ENCODE measurements at places on chromosomes 3 and 15.

DNA sequence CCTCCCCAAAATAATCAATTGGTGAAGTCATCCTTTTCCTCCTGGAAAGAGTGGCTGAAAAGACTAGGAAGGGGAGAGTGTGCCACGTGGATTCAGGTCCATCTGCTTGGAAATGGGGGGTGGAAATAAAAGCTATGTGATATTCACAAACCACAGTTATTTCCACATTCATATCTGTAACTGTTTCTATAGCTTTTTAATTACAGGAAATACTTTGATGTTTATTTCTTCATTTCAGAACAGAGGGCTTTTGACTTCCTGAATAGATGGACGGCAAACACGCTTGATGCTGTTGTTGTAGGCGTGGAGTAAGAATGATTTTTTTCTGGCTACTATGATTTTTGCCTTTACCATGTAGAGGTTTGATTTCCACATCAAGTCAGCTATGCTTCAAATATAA, 10.1 kb downstream of the AADACL2 start:
- DNase-seq = no peak

DNA sequence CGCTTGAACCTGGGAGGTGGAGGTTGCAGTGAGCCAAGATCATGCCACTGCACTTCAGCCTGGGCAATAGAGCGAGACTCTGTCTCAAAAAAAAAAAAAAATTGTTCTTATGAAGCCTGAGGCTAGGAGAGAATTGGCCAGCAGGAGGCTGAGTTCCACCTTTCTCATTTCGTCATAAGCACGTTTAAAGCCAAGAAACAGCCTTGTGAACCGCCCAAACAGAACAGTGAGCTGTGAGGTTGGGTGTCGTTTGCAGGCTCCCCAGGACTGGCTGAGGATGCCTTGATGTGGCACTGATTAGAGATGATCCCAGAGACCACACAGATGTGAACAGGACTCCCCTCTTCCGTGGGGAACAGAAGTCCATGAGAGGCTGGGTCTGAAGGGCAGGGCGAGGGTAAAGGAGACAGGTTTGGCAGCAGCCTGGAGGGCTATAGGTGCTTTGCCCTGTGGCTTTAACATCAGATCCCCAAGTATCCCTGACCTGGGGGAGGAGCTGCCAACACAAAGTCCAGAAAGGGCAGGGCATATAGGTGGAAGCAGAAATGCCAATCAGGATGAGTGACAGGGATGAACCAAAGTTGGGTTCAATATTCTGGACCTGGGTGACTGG, 52.9 kb downstream of the CLEC3B start:
- no peak for DNase-seq

DNA sequence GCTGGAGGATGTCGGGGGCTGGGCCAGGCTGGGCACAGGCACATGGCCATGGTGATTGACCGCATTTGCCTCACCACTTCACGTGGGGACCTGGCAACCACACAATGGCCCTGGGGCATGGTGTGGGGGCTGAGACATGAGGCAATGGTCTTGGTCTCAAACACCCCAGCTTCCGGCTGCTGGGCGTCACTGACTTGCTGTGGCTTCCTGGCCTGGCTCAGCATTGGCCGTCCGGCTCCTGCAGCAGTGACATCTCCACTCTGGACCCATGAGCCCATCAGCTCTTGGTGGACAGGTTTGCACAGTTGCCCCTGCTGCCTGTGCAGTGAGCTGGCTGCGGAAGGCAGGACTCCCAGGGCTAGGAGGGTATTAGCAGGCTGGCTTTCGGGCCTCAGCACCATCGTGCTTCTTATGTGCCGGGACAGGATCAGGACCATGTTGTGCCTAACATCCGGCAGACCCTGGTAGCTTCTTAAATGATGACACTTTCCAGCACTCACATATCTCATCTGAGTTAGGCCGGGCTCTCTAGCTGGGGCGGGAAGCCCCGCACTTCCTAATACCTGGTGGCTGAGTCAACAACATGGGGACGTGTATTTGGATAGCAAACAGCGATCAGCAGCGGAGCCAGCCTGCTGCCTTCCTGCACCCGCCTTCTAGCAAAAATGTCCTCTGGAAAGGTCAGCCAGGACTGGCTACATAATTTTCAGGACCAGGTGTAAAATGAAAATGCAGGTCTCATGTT, 34.1 kb downstream of the ZNF710 start:
- DNase-seq = no peak

GRCh38 chr3:190624282-190624681, 110.4 kb downstream of the IL1RAP start:
- DNase-seq = no peak

DNA sequence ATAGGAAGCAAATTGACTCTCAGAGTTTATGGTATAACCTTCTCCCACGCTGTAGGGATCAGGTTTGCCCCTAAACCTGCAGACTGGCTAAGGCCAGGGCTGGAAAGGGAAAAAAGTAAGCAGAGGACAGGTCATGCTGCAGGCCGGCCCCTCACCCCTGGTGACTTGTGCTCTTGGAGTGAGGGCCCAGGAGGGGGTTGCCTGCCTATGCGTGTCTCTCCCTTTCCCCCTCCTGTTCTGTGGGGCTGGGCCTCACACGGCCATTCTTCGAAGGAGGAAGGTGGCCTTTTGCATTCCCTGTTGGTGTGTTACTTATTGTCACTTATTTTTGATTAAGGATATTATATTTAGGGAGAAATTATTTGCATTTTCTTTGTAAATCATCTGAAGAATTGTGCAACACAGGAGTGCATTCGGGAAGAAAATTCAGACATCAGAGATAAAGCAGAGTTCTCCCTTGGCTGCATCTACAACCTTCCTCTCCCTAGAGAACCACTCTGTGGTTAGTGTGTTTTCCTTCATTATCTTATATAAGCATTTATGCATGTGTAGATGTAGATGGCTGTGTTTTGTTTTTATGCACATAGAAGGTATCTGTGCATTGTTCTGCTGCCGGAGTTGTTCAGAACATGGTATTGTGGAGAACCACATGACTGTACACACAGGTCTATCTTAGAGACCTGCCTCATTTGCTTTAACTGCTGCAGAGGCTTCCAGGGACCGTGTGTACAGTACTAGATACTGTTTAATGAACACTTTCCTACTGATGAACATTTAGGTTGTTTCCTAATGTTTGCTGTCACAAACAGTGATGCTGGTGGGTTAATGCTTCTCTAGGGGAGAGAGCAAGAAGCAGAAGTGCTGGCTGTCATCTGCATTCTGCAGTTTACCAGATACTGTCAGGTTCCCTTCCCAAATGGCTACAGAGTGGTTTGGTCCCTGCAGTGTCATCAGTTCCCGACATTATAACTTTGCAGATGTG, 133.5 kb downstream of the APBA2 start:
- DNase-seq = no peak

GRCh38 chr3:8767667-8768363, 1.6 kb downstream of the OXTR start:
- no peak for DNase-seq

- DNase-seq = no peak
These were observed 139.1 kb downstream of the NSMCE3 start for GRCh38 chr15:29130476-29130875.

- no peak for DNase-seq
These were observed 123.7 kb upstream of the IGSF10 start for GRCh38 chr3:151584566-151584965.

DNA sequence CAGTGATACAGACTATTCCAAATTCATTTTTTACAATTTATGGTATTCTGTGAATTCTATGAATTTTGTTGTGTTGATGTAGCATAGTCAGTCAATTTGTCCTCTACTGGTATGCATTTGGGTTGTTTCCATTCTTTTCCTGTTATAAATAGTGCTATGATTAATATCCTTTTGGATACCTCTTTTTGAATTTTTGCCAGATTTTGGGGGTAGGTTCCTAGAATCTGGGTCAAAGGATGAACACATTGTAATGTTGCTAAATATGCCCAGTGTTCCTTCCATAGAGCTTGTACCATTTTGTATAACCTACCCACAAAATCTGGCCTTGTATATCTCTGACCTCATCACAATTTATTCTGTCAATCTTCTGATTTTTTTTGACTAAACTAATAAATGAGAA, 44.4 kb upstream of the C3orf38 start:
- DNase-seq = no peak

- DNase-seq = no peak
These were observed 33.8 kb downstream of the GLCE start for GRCh38 chr15:69194025-69194827.

DNA sequence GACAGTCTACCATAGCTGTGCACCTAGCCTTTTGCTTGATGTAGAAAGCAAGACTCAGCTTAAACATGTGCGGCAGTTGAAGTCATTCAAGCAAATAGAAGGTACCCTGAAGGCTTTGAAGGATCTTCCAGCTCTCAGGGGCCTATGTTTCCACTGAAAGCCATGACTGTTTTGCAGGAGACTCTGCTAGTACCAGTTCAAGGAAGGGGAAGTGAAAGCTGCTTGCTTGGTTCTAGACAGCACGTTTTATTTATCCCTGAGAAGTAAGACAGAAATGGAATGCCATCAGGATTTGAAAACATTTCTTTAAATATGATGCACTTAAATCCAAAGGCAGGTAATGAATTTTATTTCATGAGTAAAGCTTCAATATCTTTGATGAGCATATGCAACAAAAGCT, 311.4 kb downstream of the PDCD6IP start:
- no peak for DNase-seq

DNA sequence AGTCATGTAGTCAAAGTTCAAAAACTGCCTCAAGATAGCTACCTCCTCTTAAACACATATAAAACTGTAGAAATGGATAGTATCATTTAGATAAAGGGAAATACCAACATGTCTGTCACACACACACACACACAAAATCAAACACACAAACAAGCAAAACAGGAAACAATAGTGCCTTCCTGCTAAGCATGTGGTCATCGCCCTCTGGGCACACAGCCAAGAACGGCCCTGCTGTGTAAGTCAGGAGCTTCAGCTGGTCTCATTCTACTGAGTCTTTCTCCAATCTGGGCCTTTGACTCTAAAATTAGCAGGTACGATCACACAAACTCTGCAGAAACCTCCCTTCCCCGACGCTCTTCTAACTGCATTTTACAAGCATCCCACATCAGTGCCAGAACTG, 272.2 kb upstream of the CHRNA7 start:
- no peak for DNase-seq

GRCh38 chr15:81454024-81454423, 80.0 kb upstream of the TMC3 start:
- no peak for DNase-seq

DNA sequence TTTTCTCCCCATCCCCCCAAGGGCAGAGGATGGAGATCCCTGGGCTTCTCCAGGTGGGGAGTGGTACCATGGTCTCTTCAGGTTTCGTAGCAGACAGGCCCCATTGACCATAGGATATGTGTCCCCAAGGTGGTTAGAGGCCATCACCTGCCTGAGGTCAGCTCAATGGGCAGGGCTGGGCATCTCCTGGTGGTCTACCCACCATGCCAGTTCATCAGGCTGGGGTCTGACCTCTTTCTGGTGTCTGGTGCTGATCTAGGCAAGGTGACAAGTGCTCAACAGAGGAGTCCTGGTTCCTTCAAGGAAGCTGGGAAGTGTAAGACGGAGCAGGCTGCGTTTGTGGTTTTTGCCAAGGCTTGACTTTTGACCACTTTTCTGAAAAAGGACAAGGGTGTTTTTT, 71.4 kb downstream of the SMAD3 start:
- DNase-seq = no peak

DNA sequence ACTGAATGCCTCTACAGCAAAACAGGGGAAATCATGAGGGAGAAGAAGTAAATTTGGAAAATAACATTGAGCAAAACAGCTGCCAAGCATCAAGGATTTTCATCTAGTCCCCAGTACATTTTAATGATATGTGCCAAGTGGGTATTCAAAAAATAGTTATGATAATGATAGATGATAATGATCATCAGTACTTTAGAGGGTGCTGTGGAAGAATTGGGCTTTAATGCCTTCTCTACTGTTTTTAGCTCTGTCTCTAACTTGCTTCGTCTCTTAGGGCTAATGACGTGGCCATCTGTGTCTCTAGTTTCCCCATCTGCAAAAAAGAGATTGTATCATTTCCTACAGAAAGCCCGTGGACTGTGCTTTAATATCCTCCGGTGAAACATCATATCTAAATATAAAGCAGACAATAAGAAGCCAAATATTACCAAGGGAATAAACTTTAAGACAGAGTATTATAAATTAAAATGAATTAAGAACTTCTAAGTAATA, 10.2 kb upstream of the FSIP1 start:
- no peak for DNase-seq

DNA sequence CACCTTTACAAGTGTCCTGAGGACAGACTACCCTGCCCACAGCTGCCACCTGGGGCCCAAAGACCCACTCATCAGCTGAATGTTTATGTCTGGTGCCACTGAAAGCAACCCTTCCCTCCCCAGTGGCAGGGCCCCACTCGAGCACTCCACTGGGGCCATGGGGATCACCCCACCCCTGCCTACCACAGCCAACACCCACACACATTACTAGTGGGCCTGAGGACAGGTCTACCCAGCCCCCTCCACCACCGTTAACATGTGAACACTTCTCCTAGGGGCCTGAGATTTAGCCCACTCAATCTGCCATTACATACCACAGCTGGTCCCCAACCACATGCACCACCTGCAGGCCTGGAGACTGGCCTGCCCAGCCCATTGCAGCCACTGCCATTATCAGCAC, 52.3 kb downstream of the ADAM10 start:
- no peak for DNase-seq

- no peak for DNase-seq
These were observed 26.1 kb downstream of the GBE1 start for GRCh38 chr3:81735334-81735733.

- DNase-seq = no peak
These were observed 103.8 kb downstream of the RBMS3 start for GRCh38 chr3:29384640-29385039.

GRCh38 chr3:151879679-151880415, 6.4 kb downstream of the SUCNR1 start:
- no peak for DNase-seq

GRCh38 chr15:31082771-31083369, 18.7 kb downstream of the TRPM1 start:
- no peak for DNase-seq

DNA sequence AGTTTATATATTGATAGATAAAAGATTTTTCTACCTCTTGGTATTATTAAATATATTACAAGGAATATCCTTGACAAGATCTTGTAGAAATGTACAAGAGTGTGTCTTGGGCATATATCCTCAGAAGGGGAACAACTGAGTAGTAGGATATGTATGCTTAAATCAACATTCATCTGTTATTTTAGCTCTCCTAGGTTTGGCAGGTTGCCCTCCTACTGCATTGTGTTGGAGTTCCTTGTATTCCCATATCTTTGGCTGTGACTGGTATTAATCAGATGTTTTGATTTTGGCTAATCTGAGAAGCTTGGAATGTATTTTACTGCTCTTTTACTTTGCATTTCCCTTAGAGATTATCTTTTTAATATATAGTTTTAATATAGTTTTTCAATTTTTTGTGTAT, 4.6 kb downstream of the MYRIP start:
- no peak for DNase-seq

DNA sequence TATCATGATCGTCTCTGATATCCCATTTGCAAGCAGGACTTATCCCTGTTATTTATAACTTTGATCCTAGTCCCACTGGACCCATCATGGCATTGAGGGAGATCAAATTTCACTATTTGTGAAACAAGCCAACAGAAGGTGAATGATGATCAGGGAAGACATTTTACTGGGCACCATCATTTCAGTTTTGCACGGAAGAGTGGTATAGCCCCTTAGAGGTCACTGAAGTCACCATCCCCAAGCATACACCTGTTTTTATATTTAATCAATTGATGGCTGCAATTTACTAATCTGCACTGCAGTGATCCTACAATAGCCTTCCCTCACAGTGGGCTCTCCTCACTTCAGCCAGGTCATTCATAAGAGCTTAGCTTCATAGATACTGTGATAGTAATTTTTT, 132.4 kb downstream of the FHIT start:
- no peak for DNase-seq

- DNase-seq = no peak
These were observed 182.2 kb downstream of the FNDC3B start for GRCh38 chr3:172221547-172221946.
